NCI-H446 (cell line): ENCODE measurements at places on chromosomes 4 and X.

GRCh38 chrX:154828016-154828408, 6.5 kb downstream of the SMIM9 start:
- DNase-seq: no peak

DNA sequence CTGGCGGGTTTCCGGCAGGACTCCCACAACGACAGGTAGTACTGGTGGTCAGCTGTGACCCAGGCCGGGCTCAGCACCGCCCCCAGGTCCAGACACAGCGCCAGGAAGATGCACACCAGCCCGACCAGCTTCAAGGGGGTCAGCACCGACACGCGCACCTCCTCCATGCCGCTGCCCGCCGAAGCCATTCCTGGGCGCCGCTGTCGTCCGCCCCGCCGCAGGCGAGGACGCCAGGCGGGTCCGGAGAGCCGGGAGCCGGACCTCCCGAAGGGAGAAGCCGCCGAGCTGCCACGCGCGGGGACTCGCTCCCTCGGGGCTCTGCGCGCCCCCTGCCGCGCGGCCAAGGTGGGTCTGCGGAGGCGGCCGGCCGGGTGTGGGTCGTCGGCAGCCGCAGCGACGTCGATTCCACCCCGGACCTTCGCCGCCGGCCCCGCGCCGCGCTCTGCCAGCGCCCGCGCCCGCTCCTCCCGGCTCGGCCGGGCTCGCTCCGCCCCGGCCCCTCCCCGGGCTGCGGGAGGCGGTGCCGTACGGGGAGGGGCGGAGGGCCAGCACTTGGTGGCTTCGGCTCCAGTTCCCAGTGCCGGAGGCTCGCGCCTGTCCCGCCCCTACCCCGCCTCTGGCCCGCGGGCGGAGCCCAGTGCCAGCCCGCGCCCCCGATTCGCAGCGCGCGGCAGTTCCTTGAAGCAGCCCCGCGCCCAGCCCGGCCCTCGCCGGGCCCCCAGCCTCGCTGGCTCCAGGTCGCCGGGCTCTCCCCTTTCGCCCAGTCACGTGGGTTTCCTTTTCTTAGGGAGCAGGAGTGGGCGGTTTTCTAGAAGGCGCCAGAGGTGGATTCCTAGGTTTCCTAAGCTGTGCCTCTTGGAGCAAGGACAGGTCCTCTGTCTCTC, at the start of gene TMEM47:
TMEM47 (minus strand) TSS at position 444 of the 884 bp plus-strand sequence; CDS start at position 188, 256 bp downstream.
- DNase-seq: peak; percentile 42

DNA sequence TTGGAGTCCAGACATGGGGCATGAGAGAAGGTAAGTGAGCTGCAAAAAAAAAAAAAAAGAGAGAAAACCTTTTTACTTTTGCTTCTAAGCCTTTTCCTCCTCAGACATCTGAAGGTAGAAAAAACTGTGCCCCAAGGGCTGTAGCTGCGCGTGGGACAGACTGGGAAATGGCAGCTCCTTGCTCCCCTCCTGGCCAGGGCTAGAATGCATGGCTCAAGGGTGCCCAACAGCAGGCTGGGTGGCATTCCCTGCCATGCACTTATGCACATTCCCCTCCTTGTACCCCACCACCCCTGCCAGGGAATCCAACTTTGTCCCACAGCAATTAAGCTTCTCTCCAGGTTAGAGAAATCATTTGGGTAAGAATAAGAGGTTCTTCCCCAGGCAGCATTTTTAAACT, 421.2 kb downstream of the TRAM1L1 start:
- no peak for DNase-seq

- no peak for DNase-seq
These were observed 13.1 kb upstream of the EOLA1 start for GRCh38 chrX:149527705-149528104.

- DNase-seq: no peak
These were observed 35.0 kb upstream of the MYOZ2 start for GRCh38 chr4:119100655-119101054.

DNA sequence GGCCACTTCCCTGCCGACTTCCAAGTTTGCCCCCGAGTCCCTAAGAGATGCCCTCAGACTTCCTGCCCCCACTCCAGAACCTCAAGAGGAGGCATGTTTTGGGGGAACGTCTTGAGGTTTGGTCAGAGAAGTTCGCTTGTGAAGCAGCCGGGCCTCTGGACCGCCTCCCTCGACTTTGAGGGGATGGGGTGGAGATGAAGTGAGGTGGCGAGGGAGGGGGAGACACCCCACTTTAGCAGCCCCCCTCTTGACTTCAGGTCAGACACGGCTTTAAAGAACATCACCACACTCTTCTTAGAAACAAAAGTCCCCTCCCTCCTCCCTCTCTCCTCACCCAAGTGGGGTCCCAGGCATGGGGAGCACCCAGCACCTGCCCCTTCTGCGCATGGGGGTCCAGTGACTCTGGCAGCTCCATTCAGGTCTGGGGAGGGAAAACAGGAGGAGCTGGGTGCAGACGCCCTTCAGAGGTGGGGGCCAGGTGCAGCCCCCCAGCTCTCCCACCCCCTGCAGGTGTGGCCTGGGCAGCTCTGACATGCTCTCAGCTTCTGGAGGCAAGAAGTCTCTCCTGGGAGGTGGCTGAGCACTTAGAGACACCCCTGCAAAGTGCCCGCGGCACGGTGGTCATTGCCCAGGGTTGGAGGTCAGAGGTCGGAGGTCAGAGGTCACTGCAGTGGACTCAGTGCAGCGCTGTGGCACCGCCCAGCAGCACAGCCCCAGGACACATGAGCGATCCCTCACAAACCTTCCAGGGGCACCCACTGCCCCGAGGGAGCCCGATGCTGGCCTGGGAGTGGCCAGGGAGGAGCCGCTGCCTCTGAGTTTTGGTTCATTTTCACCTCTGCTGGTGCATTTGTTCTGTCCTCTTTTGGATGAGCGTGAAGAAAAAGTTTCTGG, 108.8 kb downstream of the CPZ start:
- no peak for DNase-seq

- DNase-seq: no peak
These were observed 143.9 kb downstream of the PJA1 start for GRCh38 chrX:69021141-69021960.

- no peak for DNase-seq
These were observed 4.9 kb downstream of the FGFR3 start for GRCh38 chr4:1797861-1798579.

DNA sequence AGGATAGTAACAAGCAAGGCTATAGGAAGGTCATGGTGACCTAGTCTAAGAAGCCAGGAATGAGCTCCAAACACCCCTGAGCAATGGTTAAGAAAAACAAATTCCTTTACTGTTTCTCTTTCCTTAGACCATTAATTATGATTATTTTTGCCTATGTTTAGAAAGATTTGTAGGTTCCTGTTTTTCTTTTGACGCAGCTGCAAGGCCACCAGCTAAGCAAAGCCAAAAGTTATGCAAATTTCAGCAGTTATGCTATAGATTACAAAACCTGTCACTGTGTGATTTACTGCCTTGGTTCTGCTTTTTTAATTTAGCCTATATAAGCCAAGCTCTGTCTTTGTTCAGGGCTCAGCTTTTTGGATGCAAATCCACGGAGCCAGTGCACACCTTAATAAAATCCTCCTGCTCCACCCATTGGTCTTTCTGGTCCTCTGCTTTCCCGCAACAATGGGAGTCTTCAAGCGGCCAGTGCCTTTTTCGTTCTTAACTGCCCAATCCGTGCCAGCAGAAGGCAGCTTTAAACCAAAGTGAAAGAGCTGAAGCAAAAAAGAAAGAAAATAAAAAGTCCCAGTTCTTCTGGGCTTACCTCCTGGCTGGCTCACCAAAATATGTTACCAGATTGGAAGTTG, 1.4 kb upstream of the CEP135 start:
- no peak for DNase-seq

DNA sequence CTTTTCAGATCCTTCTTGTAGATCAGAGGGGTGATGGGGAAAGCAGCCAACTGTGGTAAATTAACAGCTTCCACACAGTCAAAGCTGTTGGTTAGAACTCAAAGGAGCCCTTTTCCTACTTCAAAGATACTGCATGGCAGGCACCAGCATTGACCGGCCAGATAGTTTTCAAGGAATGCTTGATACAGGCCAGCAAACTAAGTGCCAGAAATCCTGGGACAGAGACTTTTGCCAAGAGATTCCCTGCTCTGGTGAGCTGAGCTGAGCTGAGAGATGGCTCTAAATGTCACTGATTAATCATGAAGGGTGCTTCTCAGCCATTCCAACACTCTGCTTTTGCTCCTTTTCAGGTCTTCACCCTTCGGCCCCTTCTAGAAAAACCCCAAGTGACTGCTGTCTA, 131.6 kb upstream of the MED14 start:
- DNase-seq: peak; percentile 81

- DNase-seq: no peak
These were observed 320.1 kb downstream of the BCOR start for GRCh38 chrX:39777623-39778025.

GRCh38 chr4:138542191-138542776, 300.1 kb upstream of the SLC7A11 start:
- DNase-seq: no peak

DNA sequence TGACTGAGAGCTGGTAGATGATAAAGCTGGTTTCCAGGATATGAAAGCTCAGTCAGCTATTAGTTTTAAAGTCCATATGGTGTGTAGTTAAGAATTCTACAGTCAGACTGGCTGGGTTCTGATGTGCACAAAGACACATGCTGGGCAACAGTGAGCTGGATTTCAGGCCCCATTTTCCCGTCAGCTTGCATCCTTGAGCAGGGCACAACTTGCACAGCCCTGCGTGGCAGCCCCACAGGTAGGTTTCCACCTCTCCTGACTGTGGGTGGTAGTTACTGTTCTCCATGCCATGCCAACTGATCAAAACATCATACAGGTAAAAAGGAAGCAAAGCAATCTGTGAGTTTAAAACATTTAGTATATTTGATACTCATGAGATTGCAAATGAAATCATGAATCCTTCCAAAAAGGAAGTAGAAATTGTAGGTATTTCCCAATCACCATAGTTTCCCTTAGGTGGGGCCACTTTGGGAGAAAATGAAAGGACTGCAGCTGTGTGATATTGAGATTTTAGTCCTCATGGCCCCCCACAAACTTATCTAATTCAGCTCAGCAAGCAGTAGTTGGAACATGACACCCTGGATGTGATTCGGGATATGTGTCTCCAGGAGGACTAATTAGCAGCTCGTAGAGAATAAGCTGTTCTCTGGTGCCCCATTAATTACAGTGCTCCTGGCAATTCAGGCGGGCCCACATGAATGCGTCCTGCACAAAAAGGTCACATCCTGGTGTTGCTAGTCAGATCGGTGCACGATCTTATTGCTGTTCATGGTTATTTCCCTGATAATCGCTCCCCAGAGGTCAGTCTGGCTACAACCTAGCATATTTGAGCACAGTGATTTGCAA, 42.4 kb upstream of the NOCT start:
- no peak for DNase-seq

- DNase-seq: no peak
These were observed 5.9 kb downstream of the ZFYVE28 start for GRCh38 chr4:2412534-2412884.
